ENCODE measurements at places on chromosomes 1 and 21. TPM values are rescaled to one million over a fixed set of nuclear protein-coding genes. Genes with fewer than 3 reads are reported as not detected.

Gene FCAMR
- not detected for total RNA-seq

GRCh38 chr1:181314959-181315358 lies 168.4 kb upstream of the CACNA1E start:
- no peak for DNase-seq

- peak; percentile 87 for DNase-seq
These were observed 444.2 kb downstream of the SETD4 start for GRCh38 chr21:35616090-35616489.

DNA sequence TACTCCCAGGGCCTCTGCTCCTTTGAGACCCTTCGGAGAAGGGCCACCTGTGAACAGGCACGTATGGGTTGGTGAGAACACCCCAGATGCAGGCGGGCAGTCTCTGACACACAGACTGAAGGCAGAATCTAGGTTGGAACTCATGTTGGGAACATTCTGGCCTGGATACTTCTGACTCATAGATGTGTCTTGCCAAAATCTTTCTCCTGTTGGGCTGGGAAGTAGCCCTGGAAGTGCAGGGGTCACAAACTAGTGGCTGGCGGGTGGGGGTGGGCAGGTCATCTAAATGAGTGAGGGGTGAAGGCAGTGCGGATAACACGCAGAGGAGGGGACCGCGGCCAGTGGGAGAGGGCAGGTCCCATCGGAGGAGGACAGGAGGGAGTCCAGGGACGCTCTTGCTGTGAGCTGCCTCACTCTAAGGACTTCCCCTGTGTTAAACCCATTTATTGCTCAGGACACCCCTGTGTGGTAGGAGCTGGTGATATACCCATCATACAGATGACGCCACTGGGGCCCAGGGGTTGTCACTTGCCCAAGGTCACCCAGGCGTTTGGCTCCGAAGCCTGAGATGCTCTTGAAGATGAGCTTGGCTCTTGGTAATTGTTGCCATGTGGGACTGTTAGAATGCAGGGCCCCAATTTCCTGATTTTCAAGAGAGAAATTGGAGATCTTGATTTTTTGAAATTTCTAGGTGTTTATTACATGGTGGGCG lies 181.0 kb downstream of the PTPRU start:
- peak; percentile 38 for DNase-seq

GRCh38 chr1:77438236-77438913 lies 156.6 kb downstream of the AK5 start:
- peak; percentile 88 for DNase-seq
